ENCODE measurements at places on chromosomes 6 and 20. TPM values are rescaled to one million over a fixed set of nuclear protein-coding genes. Genes with fewer than 3 reads are reported as not detected.

CRIP3 gene
- total RNA-seq: not detected

PTK6 gene
- total RNA-seq: not detected

HLA-B gene
- total RNA-seq: 126 TPM

FOXQ1 gene
- total RNA-seq: not detected

CD83 gene
- 0.55 TPM for total RNA-seq

GPR6 gene
- not detected for total RNA-seq

DNA sequence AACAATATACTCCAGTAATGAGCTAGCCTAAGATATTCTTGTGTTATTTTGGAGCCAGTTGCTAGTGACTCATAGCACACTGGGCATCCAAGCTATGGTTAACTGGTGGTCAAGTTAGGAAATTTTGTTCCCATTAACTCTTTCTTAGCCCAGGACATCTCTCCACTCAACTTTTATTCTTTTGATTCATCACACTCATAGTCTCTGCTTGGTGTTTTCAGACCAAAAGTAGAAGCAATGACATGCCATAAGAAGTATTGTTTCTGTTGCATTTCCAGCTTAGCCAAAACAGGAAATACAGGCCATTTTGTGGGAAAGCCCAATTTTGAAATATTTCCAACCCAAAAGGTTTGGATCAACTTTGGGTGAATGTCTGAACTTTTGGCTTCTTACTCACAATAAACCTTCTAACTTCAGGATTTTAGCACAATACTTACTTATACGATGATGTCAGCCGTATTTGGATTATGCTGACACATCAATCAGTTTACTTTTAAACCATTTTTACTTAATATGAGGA lies 31.6 kb upstream of the CCN2 start:
- H3K4me1 ChIP-seq: peaks cover 34% of the 10 kb centered on the region
- H3K27ac ChIP-seq: no peak overlapping the region
- H3K27me3 ChIP-seq: no peaks in the 10 kb centered on the region
- no peaks in the 10 kb centered on the region for H3K36me3 ChIP-seq
- peak; percentile 46 for DNase-seq
- no peak overlapping the region for H3K4me3 ChIP-seq

GRCh38 chr6:2622671-2623070 lies 128.1 kb downstream of the MYLK4 start:
- H3K36me3 ChIP-seq: no peaks in the 10 kb centered on the region
- no peak overlapping the region for H3K27ac ChIP-seq

DNA sequence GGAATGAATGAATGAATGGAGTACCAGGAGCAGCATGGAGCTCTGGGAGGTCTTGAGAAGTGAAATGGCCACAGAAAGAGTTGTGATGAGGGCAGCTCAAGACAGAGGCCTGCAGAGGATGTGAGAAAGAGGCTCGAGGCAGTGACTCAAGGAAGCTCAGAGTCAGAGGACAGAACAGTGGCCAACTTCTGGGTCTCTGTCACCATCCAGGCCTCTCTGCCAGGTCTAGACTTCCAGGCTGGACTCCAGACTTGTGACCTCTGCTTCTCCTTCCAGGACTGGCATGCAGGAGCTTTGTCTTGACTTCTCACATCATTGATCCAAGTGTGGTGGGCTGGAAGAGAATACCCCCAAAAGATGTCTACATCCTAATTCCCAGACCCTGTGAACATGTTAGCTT lies 119.8 kb downstream of the TOX2 start:
- H3K27me3 ChIP-seq: peaks cover 4% of the 10 kb centered on the region
- H3K4me1 ChIP-seq: no peaks in the 10 kb centered on the region
- H3K4me3 ChIP-seq: no peak overlapping the region
- H3K27ac ChIP-seq: no peak overlapping the region

DNA sequence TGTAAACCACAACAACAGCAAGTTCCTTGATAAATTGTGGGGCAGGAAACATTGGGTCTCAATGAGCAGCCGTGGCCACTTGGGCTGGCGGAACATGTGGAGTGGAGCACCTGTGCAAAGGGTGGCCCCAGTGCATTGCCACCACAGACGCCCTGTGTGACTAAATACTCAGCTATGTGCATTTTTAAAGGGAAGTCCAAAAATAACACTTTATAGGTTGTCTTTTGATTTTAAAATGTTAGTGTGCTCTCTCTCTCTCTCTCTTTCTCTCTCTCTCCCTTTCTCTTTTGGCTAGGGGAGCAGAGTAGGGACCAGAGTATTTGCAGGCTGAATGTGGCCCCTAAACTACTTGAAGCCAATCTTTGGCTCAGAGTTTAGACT lies 236.3 kb downstream of the BCAS1 start:
- no peaks in the 10 kb centered on the region for H3K27me3 ChIP-seq
- H3K36me3 ChIP-seq: no peaks in the 10 kb centered on the region
- H3K4me1 ChIP-seq: peaks cover 16% of the 10 kb centered on the region
- DNase-seq: no peak
- H3K27ac ChIP-seq: no peak overlapping the region

DNA sequence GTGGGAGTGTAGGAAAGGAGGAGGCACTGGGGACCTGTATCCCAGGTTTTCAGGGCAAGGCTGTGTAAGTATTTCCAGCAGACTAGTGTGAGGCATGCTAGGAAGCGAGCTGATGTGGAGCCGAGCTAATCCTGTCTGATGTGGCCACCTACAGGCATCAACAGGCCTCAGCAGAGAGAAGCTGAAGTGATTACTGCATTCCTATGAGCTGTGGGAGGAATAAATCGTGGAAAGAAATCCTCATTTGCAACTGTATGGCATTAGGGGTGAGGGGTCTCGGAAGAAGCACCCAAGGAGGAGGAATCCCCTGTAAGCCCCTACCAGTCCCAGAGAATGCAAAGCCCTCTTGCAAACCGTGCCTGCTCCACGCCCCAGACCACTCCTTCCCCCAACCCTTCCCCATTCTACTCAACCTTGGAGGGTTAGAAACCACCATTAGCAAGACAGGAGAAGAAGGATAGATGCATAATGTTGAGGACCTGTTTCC lies 41.6 kb downstream of the C6orf15 start:
- no peak overlapping the region for H3K4me3 ChIP-seq
- no peaks in the 10 kb centered on the region for H3K36me3 ChIP-seq
- H3K4me1 ChIP-seq: peaks cover 6% of the 10 kb centered on the region
- peaks cover 5% of the 10 kb centered on the region for H3K27me3 ChIP-seq
- no peak overlapping the region for H3K27ac ChIP-seq

- peaks cover 7% of the 10 kb centered on the region for H3K4me1 ChIP-seq
- H3K27me3 ChIP-seq: no peaks in the 10 kb centered on the region
- H3K4me3 ChIP-seq: no peak overlapping the region
- DNase-seq: peak; percentile 30
These were observed 473.5 kb downstream of the UTRN start for GRCh38 chr6:144758602-144759001.

DNA sequence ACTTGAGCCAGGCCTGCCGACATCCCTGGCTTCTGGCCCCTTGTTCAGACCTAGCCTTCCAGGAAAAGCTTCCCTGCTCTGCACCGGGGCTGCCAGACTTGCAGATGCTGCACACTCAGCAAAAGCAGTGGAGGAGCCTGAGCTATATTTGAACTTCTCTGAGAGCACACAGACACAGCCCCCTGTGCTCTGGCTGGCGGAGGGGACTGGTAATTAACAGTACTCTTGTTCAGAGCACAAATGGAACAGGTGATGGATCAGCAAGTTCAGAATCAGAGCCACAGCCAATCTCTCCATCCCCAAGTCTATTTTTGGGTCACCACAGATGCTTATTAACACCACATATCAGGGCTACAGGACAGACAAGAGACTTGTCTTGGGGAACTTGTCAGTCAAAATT lies 27.6 kb upstream of the RIMS4 start:
- no peak overlapping the region for H3K4me3 ChIP-seq
- H3K4me1 ChIP-seq: no peaks in the 10 kb centered on the region
- H3K27ac ChIP-seq: no peak overlapping the region
- no peak for DNase-seq
- peaks cover 2% of the 10 kb centered on the region for H3K27me3 ChIP-seq
- no peaks in the 10 kb centered on the region for H3K36me3 ChIP-seq

DNA sequence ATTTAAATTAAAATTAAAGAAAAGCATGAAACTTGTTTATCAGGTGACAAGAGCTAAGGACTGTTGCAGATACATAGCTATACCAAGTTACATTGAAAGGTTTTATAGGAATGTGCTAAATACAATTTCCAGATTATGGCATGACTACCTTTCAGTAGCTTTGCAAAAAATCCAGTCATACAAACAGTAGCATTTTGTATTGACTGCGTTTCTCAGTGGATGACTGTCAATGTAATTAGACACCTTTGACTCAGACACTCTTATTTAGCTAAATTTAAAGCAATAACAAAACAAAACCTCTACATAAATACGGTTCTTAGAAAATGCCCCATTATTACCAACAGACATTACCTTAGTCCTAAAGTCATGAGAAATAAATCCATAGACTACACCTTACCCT lies 275.8 kb upstream of the RUNX2 start:
- no peak for DNase-seq
- no peak overlapping the region for H3K4me3 ChIP-seq
- H3K4me1 ChIP-seq: peaks cover 18% of the 10 kb centered on the region
- H3K27ac ChIP-seq: no peak overlapping the region
- H3K36me3 ChIP-seq: no peaks in the 10 kb centered on the region
- no peaks in the 10 kb centered on the region for H3K27me3 ChIP-seq

DNA sequence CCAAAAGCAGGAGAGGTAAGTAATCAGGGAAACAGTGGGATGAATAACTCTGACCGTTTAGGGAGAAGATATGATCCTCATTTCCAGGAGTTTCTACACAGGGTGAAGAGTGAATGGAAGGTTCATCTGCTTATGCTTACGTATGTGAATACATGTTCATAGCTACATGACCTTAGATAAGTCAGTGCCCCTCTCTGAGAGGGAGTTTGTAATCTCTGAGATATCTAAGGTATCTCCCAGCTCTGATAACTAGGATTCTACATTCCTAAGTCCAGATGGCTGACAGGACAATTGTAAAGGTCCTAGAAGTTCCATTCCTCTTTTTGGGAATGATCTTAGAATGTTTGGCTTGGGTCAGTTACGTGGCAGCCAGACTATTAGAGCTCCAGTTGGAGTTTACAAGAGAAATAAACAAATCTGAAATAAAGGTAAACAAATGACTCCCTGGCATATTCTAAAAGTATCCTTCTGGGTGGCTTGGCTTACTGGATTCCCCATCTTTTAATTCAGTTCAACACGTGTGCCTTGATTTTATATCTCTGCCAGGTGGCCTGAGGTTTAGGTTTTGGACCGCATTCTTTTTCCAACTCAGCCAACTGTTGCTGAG lies 15.8 kb downstream of the PROCR start:
- peaks cover 9% of the 10 kb centered on the region for H3K4me1 ChIP-seq
- H3K27ac ChIP-seq: no peak overlapping the region
- no peaks in the 10 kb centered on the region for H3K36me3 ChIP-seq
- H3K27me3 ChIP-seq: no peaks in the 10 kb centered on the region

DNA sequence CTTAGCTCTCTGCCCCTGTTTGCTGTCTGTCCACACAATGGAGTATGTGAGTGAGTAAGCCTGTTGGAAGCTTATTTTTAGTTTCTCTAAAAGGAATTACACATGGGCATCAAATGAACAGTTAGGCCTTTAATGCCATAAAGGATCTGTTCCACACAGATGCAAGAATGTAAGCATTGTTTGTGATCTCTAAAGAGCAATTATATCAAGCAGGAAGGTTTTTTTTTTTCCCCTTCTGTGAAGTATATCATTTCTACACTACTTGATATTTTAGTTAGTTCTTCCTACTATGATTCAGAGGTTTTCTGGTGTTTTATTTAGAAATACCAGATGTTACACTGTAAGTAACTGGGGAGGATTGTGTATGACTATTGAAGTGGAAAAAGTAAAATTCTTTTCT lies 627.5 kb downstream of the COL12A1 start:
- H3K27me3 ChIP-seq: no peaks in the 10 kb centered on the region
- peak; percentile 49 for DNase-seq
- no peaks in the 10 kb centered on the region for H3K36me3 ChIP-seq
- H3K27ac ChIP-seq: no peak overlapping the region
- no peaks in the 10 kb centered on the region for H3K4me1 ChIP-seq

DNA sequence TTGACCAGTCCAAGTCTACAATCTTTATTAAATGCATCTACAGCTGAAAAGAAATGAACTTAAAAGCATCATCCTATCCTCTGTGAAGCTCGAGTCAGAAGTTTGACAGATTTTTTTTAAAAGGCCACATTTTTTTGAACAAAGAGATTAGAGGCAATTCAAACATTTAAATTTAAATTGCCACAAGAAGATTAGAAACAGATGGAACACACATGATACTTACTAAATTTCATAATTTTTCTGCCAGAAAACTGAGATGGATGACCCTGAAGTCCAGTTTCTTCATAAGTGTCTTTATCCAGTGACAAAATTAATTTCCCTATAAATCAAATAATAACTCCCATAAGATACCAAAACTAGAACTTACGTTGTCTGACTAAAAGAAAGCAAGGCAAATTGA lies 4.3 kb downstream of the RPP40 start:
- H3K27ac ChIP-seq: no peak overlapping the region
- peaks cover 2% of the 10 kb centered on the region for H3K36me3 ChIP-seq
- H3K27me3 ChIP-seq: no peaks in the 10 kb centered on the region
- peaks cover 5% of the 10 kb centered on the region for H3K4me1 ChIP-seq
- no peak for DNase-seq

- H3K4me1 ChIP-seq: no peaks in the 10 kb centered on the region
- no peak for DNase-seq
- H3K27ac ChIP-seq: no peak overlapping the region
- H3K4me3 ChIP-seq: no peak overlapping the region
- no peaks in the 10 kb centered on the region for H3K27me3 ChIP-seq
These were observed 13.5 kb upstream of the PRDM1 start for GRCh38 chr6:106072501-106073090.

GRCh38 chr20:23998844-23999243 lies 10.3 kb upstream of the GGTLC1 start:
- DNase-seq: no peak
- H3K27me3 ChIP-seq: peaks cover 5% of the 10 kb centered on the region
- H3K27ac ChIP-seq: no peak overlapping the region
- no peak overlapping the region for H3K4me3 ChIP-seq

- no peak overlapping the region for H3K4me3 ChIP-seq
- peaks cover 18% of the 10 kb centered on the region for H3K4me1 ChIP-seq
- no peaks in the 10 kb centered on the region for H3K27me3 ChIP-seq
- H3K36me3 ChIP-seq: no peaks in the 10 kb centered on the region
- DNase-seq: peak; percentile 62
These were observed 245.4 kb downstream of the PTPRK start for GRCh38 chr6:128275030-128275429.

- no peak overlapping the region for H3K27ac ChIP-seq
- no peaks in the 10 kb centered on the region for H3K36me3 ChIP-seq
- DNase-seq: no peak
These were observed 379.1 kb downstream of the TENT5A start for GRCh38 chr6:81373414-81373813.

GRCh38 chr6:2545383-2546038 lies 205.2 kb downstream of the MYLK4 start:
- H3K4me3 ChIP-seq: no peak overlapping the region
- H3K27me3 ChIP-seq: no peaks in the 10 kb centered on the region
- no peaks in the 10 kb centered on the region for H3K4me1 ChIP-seq
- H3K27ac ChIP-seq: no peak overlapping the region
